ENCODE measurements at places on chromosomes 13 and 19.

DNA sequence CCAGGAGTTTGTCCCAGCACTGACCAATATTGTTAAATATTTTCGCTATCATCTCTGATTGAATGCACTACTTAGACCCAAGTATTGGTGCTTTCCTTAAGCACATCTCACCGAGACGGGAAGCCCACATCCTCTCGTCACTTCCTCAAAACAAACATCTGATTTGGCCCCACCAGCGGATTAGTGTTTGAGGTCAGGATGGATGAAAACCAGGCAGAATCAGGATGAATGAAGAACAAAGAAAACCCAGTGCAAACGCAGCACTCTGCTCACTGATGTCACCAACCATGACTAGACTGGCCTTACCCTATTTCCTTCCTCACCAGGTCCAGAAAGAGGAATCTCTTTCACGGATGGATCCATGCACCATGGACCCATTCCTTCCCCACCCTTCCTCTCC lies 6.0 kb downstream of the PLAUR start:
- peaks cover 38% of the 10 kb centered on the region for H3K4me1 ChIP-seq
- H3K27me3 ChIP-seq, result no peaks in the 10 kb centered on the region
- peak overlapping the region; percentile 73 for H3K27ac ChIP-seq
- H3K36me3 ChIP-seq, result peaks cover 71% of the 10 kb centered on the region

DNA sequence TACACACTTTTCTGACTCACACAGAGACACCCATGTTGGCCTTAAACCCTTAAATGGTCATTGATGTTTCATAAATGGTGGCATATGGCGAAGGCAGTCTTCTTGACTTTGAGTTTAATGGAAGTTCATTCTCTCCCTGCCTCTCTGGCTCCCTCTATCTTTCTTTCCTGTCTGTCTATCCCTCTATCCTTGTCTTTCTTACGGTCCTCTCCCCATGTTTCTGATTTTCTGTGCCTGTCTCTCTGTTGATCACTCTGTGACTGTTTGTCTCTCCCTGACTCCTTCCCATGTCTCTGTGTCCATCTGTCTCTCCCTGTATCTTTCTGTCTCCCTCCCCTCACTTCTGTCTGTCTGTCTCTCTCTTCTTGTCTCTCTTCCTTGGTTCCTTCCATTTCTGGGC lies 43.2 kb upstream of the SHKBP1 start:
- H3K4me1 ChIP-seq, result peaks cover 16% of the 10 kb centered on the region
- no peak overlapping the region for H3K4me3 ChIP-seq
- H3K27me3 ChIP-seq, result peaks cover 24% of the 10 kb centered on the region
- no peaks in the 10 kb centered on the region for H3K36me3 ChIP-seq
- DNase-seq, result no peak

- peaks cover 61% of the 10 kb centered on the region for H3K27me3 ChIP-seq
- H3K36me3 ChIP-seq, result peaks cover 20% of the 10 kb centered on the region
- H3K4me3 ChIP-seq, result peak within 1 kb of the TSS; percentile 66
- H3K4me1 ChIP-seq, result peaks cover 31% of the 10 kb centered on the region
These were observed at the start of gene PCDH17 for GRCh38 chr13:57631596-57632275. Gene PCDH17, plus strand, starts transcription at chr13:57631744. Its CDS starts 803 bp downstream, at chr13:57632547.

GRCh38 chr13:35014606-35015213 lies 72.6 kb downstream of the NBEA start:
- no peaks in the 10 kb centered on the region for H3K36me3 ChIP-seq
- H3K27me3 ChIP-seq, result no peaks in the 10 kb centered on the region
- no peaks in the 10 kb centered on the region for H3K4me1 ChIP-seq
- no peak for DNase-seq

DNA sequence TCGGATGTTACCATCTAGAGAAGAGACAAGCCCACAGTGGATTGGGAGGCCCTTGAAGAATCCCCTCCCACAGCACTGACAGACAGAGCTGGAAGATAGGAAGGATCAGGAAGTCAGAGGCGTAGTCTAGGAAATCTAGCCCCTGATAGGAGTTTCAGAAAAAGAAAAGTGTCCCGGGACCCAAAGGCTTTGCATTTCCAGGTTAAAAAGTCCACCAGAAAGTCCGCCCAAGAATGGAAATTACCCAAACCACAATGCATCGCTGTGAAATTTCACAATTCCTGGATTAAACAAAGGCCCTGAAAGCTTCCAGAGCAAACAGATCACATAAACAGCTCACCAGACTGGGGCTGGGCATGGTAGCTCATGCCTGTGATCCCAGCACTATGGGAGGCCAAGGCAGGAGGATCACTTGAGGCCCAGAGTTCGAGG lies 146.9 kb downstream of the KDM4B start:
- H3K27ac ChIP-seq, result no peak overlapping the region
- peaks cover 10% of the 10 kb centered on the region for H3K36me3 ChIP-seq
- no peaks in the 10 kb centered on the region for H3K27me3 ChIP-seq
- DNase-seq, result no peak
- no peak overlapping the region for H3K4me3 ChIP-seq

- H3K27ac ChIP-seq, result no peak overlapping the region
- no peak for DNase-seq
- no peak overlapping the region for H3K4me3 ChIP-seq
- no peaks in the 10 kb centered on the region for H3K27me3 ChIP-seq
- peaks cover 3% of the 10 kb centered on the region for H3K4me1 ChIP-seq
These were observed 221.3 kb downstream of the MYO16 start for GRCh38 chr13:108850691-108851090.

DNA sequence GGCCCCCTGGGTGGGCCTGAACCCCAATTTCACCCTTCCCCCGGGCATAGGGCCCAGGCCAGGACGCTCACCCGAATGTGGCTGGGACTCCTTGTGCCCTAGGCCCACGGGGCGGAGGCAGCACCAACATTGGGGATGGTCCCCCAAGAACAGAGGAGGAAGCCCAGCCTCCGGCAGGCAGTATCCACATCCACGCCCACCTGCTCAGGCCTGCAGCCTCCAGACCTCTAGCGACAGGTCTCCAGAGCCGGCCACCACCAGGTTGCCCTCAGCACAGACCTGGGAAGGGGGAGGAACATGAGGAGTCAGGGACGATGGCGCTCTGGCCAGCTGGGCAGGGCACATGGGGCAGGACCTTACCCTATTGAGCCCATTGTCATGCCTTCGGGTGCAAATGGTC lies 1.2 kb downstream of the GNG14 start:
- H3K27ac ChIP-seq, result no peak overlapping the region
- no peaks in the 10 kb centered on the region for H3K36me3 ChIP-seq
- H3K4me3 ChIP-seq, result no peak overlapping the region

- H3K27me3 ChIP-seq, result no peaks in the 10 kb centered on the region
- H3K27ac ChIP-seq, result no peak overlapping the region
- H3K4me1 ChIP-seq, result peaks cover 64% of the 10 kb centered on the region
- peaks cover 52% of the 10 kb centered on the region for H3K36me3 ChIP-seq
- no peak for DNase-seq
These were observed 51.8 kb downstream of the TSSK6 start for GRCh38 chr19:19463348-19464117.

- no peaks in the 10 kb centered on the region for H3K36me3 ChIP-seq
- DNase-seq, result no peak
- H3K4me3 ChIP-seq, result no peak overlapping the region
- no peak overlapping the region for H3K27ac ChIP-seq
- H3K4me1 ChIP-seq, result no peaks in the 10 kb centered on the region
These were observed 149.8 kb upstream of the FREM2 start for GRCh38 chr13:38537051-38537450.

- peak; percentile 67 for DNase-seq
- no peak overlapping the region for H3K4me3 ChIP-seq
- H3K27me3 ChIP-seq, result no peaks in the 10 kb centered on the region
- peaks cover 25% of the 10 kb centered on the region for H3K4me1 ChIP-seq
These were observed 5.7 kb downstream of the HOOK2 start for GRCh38 chr19:12769689-12770088.

DNA sequence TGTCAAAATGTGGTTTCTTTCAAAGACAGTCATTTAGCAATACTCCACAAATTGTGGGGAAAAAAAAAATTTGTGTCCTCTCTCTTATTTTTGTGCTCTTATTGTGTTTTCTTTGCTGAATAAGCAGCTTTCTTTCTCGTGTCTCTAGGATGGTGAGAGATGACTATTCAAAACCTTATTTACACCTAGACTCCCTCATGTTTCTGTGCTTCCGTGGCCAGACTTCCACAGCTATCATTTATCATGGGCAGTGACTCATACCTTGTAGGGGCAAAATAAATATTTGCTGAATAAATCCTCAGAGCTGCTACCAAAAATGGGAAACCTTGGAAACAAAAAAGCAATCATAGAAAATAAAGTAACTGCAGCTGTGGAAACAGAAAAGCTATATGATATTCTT lies 204.9 kb upstream of the MIR17HG start:
- H3K4me3 ChIP-seq, result no peak overlapping the region
- no peak overlapping the region for H3K27ac ChIP-seq
- no peaks in the 10 kb centered on the region for H3K4me1 ChIP-seq
- peaks cover 7% of the 10 kb centered on the region for H3K27me3 ChIP-seq
- no peak for DNase-seq
- no peaks in the 10 kb centered on the region for H3K36me3 ChIP-seq

DNA sequence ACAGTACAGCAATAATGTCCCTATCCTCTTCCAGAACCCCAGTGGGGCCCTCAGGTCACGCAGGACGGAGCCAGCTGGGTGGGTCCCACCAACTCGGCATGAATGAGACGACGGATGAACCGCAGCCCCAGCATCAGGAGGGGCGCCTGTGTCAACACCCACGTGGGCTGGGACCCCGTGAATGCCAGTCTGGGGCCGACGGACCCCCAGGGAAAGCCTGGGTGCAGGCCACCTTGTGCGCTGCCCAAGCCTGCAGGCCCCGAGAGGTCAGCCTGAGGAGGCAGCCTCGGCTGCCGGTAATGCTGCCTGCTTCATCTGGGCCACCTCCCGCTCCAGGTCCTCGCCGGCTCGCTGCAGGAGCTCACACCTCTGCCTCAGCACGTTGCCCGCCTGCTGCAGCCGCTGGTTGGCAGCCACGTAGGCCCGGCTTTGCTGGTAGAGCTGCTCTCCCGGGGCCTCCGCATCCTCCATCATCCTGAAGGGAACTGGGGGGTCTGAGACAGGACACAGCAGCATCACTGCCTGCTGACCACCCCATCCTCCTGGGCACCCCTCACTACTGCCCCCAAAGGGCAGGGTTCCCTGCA lies 4.2 kb downstream of the C19orf25 start:
- H3K27me3 ChIP-seq, result peaks cover 6% of the 10 kb centered on the region
- no peak overlapping the region for H3K27ac ChIP-seq
- no peak overlapping the region for H3K4me3 ChIP-seq
- DNase-seq, result no peak
- peaks cover 11% of the 10 kb centered on the region for H3K36me3 ChIP-seq

DNA sequence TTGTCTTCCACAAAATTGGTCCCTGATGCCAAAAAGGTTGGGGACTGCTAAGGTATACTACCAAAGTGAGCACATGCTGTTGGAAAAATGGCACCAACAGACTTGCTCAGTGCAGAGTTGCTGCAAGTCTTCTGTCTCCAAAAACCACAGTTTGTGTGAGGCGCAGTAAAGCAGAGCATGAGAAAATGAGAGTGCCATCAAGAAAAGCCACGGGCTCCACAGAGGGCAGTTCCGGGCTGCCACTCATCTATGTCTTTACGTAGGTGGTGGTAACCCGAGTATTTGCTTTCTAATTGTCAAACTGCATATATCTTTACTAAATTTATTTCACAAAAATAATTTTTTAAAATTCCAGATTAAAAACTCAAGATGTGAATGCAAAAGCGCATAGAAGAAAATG lies 123.8 kb downstream of the RNF17 start:
- peaks cover 55% of the 10 kb centered on the region for H3K36me3 ChIP-seq
- H3K27me3 ChIP-seq, result no peaks in the 10 kb centered on the region
- H3K4me1 ChIP-seq, result no peaks in the 10 kb centered on the region
- no peak overlapping the region for H3K4me3 ChIP-seq

- H3K4me1 ChIP-seq, result peaks cover 16% of the 10 kb centered on the region
- H3K36me3 ChIP-seq, result no peaks in the 10 kb centered on the region
- peaks cover 42% of the 10 kb centered on the region for H3K27me3 ChIP-seq
These were observed at the start of gene STARD13 for GRCh38 chr13:33285420-33286124. Gene STARD13, minus strand, starts transcription at chr13:33285755. Its CDS starts 117 bp downstream, at chr13:33285638.

DNA sequence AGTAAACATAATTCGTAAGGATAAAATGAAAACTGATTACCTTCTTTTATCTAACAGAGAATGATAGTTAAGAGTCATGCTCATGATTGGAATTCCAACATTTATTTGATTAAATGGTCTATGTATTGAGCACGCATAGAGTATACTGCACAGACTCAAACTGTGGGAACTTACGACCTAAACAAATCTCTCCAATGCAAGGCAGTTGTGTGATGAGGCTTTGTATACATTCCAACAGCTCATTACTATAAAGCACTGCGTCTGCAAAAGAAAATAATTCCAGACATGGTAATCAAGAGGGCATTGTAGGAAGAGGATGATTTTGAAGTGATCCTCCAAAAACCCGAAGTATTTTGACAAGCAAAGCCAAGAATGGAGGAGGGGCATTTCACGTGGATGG lies 169.5 kb downstream of the NUFIP1 start:
- no peak overlapping the region for H3K4me3 ChIP-seq
- peaks cover 14% of the 10 kb centered on the region for H3K27me3 ChIP-seq
- H3K27ac ChIP-seq, result no peak overlapping the region
- peaks cover 16% of the 10 kb centered on the region for H3K4me1 ChIP-seq
- DNase-seq, result no peak

DNA sequence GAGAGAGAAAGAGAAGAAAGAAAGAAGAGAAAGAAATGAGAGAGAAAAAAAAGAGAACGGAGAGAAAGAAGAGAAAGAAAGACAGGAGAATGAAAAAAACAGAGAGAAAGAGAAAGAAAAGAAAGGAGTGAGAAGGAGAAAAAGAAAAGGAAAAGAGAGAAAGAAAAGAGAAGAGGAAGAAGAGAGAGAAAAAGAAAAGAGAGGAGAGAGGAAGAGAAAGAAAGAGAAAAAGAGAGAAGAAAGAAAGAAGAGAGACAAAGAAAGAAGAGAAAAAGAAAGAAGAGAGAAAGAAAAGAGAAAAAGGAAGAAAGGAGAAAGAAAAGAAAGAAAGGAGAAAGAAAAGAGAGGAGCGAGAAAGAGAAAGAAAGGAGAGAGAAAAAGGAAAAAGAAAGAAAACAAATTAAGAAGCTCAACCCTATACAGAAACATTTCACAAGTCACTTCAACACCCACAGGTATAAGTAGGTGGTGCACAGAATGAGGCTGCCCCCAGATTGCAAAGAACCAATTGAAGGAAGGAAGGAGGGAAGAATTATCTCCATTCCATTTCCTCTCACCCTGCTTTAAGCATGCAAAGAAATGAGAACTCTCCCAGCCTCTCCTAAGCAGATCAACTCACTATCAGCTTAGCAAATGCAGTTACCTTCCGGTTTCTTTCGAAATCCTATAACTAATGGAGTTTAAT lies 98.8 kb upstream of the CACNA1A start:
- H3K4me1 ChIP-seq, result peaks cover under 1% of the 10 kb centered on the region
- DNase-seq, result no peak
- peaks cover 5% of the 10 kb centered on the region for H3K27me3 ChIP-seq
- H3K4me3 ChIP-seq, result no peak overlapping the region
- no peaks in the 10 kb centered on the region for H3K36me3 ChIP-seq

DNA sequence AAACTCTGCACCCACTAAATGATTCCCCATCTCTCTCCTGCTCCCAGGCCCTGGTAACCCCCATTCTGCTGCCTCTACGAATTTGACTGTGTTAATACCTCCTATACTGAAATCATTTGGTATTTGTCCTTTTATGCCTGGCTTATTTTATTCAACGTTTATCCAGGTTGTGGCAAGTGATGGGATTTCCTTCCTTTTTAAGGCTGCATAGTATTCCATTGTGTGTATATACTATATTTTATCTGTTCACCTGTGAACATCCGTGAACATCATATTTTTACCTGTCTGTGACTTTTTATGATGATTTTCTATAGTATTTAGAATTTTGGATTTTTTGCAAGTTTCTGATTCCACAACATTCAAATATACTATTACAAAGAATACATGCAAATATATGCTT lies 13.9 kb upstream of the CEBPG start:
- H3K4me3 ChIP-seq, result no peak overlapping the region
- no peak overlapping the region for H3K27ac ChIP-seq
- H3K27me3 ChIP-seq, result peaks cover 16% of the 10 kb centered on the region
- DNase-seq, result no peak
- no peaks in the 10 kb centered on the region for H3K4me1 ChIP-seq

- no peaks in the 10 kb centered on the region for H3K27me3 ChIP-seq
- peaks cover 4% of the 10 kb centered on the region for H3K36me3 ChIP-seq
- peak overlapping the region; percentile 80 for H3K4me3 ChIP-seq
- peak overlapping the region; percentile 96 for H3K27ac ChIP-seq
These were observed 7.1 kb downstream of the KLF16 start for GRCh38 chr19:1856345-1856697.

Measured in activated CD4-positive, alpha-beta memory T cell treated with anti-CD3 and anti-CD28 coated beads, Interleukin-2, amount 10 ng/mL, durations not matched to agents 7 days and 5 days (primary cell).